RPMI7951 (cell line): ENCODE measurements at places on chromosomes 12 and 14. TPM values are rescaled to one million over a fixed set of nuclear protein-coding genes. Genes with fewer than 3 reads are reported as not detected.

- DNase-seq = peak; percentile 36
Measured at GRCh38 chr12:79174626-79175025, 310.1 kb downstream of the SYT1 start.

GRCh38 chr12:70213707-70214106 is 29.5 kb upstream of the CNOT2 start:
- no peak for DNase-seq

DNA sequence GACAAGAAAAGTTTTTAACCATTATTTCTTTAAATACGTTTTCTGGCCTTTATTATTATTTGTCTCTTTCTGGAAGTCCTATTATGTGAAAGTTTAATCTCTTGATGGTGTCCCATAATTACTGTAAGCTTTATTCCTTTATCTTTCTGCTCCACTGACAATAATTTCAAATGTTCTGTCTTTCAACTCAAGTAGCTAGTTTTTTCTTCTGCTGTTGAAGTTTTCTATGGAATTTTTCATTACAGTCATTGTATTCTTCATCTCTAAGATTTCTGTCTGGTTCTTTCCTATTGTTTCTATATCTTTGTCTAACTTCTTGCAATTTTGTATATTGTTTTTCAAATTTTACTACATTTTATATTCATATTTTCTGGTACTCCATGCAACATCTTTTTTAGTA is 173.6 kb upstream of the MGAT4C start:
- DNase-seq = no peak

DNA sequence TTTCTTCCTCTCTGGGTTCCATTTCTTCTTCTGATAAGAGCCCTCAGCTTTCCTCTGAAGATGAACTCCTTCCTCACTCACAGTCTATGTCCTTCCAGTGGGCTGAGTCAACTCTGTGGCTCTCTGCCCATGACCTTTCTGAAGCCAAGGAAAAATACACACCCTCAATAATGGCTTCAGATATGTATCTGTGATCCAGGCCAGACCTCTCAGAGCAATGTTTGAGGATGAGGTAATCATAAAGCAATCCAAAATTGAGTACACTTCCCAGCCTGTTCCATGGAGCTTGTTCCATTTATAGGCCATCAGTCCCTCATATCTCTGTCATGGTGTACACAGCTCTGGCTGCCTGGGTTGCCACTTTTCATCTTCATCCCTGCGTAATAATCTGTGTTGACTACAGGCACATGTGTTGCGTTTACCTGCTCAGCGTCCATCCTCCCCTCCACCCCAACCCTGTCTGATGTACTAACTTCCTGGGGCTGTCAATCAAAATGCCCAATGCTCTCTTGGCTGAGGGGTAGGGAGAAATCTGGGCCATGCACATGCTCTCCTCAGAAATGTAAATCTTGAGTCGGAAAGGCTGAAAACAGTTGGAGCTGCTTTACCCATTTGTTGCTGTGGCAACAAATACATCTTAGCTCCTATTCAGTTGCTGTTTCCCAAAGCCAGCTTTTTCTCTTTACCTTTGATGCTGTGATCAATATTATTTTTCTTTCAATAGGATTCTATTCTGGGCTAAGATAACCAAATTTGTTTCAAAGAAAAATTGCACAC is 377.8 kb upstream of the TMEM132C start:
- DNase-seq = no peak

- no peak for DNase-seq
Measured at GRCh38 chr12:4221258-4221620, 52.3 kb upstream of the CCND2 start.

GRCh38 chr14:21671371-21671770 is 2.2 kb downstream of the OR4E1 start:
- no peak for DNase-seq

DNA sequence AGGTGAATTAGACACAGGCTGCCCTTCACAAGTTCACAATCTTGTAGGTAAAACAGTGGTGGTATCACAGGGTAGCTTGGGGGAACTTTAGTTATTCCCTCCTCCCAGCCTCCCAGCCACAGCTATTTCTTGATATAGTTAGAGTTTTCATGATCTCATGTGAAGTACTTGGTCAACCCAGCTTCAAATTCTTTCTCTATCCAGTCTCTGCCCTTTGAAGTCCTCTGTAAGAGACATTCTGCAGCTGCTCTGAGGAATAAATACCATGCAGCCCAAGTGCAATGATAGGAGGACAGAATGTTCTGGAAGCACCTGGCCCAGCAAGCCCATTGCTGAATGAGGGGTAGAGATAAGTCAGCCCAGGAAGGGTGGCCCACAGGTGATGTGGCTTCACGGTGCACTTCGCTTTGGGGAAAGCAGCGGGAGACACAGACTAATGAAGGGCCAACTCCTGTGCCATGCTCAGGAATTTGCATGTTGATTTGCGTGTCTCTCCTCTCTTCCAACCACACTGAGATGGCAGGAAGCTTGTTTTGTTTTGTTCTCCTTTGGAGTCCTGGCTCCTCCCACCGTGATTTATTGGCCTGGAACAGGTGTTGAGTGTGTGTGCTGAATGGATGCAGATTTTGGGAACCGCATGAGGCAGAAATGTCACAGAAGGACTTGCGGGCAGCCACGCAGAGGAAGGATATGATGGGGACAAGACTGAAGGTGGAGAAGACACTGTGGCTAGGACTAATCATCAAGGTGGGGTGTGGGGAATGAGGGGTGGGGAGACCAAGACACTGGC is 8.0 kb upstream of the TXNRD1 start:
- DNase-seq = no peak

DNA sequence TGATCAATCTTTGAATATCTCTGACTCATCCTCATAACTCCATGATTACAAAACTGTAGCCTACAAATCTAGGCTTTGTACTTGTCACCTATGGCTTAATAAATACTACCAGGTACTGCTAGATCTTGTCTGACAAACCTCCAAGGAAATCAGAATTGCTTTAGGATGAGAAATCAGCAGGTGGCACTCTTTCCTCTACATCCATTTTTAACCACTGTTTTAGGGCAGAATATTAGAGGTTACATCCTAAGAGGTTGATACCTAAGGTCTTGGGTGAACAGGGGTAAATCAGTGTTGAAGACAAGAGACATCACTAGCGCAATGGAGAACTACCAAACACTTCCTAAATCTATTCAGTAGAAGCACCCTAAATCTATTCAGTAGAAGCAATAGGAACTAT is 63.1 kb upstream of the SOX5 start:
- no peak for DNase-seq

- peak; percentile 93 for DNase-seq
Measured at GRCh38 chr12:12010277-12011039, 60.3 kb upstream of the BCL2L14 start.

- DNase-seq = no peak
Measured at GRCh38 chr12:71719647-71720370, 33.9 kb downstream of the TMEM19 start.

DNA sequence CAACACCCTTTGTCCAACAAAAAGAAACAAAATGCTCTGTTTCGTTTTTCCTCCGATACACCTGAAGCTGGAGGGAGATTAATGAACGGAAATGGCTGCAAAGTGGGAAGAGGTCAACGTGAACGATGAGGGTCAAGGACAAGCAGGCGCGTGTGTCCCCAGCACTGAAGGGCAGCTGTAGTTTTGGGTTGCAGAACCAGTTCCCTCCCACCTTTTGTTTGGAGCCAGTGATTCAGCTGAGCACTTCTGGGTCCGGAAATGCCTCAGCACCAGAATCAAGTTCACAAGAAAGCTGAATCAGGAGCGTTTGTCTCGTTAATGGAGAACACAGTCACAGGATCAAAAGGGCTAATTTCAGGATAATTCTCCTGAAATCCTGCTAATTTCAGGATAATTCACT is 51.1 kb upstream of the PWP1 start:
- no peak for DNase-seq

GRCh38 chr14:60278350-60278749 is 29.3 kb downstream of the PPM1A start:
- DNase-seq = no peak

- DNase-seq = peak; percentile 10
Measured at GRCh38 chr12:89101440-89101839, 250.9 kb downstream of the DUSP6 start.

DNA sequence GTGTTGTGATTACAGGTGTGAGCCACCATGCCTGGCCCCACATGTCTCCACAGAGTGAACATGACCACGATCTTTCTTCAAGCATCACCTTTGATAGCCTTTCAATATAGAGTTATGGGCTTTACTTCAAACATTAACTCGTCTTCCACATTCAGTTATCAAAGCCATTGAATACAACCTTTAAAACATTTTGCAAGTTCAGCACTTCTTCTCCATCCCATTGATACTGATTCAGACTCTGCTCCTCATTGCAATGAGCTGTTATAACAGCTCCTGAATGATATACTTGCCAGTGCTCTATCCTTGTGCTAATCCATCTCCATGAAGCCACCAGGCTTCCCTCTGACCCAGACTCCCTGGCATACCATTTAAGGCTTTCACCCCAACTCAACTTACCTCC is 223.5 kb upstream of the EEA1 start:
- DNase-seq = no peak

GRCh38 chr14:77051116-77051515 is 22.6 kb upstream of the IRF2BPL start:
- DNase-seq = no peak

- no peak for DNase-seq
Measured at GRCh38 chr12:123109319-123109772, 41.5 kb downstream of the PITPNM2 start.

- DNase-seq = peak; percentile 1
Measured at GRCh38 chr14:72104011-72104613, 171.9 kb downstream of the RGS6 start.

- DNase-seq = peak; percentile 51
Measured at GRCh38 chr12:123671876-123672275, 963 bp downstream of the TCTN2 start.

- no peak for DNase-seq
Measured at GRCh38 chr12:106957583-106957982, 1.9 kb downstream of the TMEM263 start.

GRCh38 chr12:5720381-5721005 is 224.6 kb downstream of the ANO2 start:
- DNase-seq = no peak

DNA sequence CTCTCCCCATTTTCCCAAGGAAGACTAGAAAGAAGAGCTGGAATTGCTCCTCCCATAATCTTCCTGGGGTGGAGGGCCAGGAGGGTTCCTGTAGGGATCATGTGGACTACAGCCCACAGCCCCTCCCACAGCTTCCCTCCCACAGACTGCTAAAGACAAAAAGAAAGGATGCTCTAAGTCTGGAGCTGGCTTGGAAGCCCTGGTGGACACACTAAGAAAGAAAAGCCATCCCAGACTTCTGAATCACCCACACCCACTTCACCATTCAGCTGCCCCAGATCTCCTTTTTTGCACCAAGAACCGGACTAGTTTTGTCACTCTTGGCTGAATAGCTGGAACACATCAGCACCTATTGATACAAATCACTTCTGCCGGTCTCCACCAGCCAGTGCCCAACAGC is 56.8 kb upstream of the PLXNC1 start:
- no peak for DNase-seq

DNA sequence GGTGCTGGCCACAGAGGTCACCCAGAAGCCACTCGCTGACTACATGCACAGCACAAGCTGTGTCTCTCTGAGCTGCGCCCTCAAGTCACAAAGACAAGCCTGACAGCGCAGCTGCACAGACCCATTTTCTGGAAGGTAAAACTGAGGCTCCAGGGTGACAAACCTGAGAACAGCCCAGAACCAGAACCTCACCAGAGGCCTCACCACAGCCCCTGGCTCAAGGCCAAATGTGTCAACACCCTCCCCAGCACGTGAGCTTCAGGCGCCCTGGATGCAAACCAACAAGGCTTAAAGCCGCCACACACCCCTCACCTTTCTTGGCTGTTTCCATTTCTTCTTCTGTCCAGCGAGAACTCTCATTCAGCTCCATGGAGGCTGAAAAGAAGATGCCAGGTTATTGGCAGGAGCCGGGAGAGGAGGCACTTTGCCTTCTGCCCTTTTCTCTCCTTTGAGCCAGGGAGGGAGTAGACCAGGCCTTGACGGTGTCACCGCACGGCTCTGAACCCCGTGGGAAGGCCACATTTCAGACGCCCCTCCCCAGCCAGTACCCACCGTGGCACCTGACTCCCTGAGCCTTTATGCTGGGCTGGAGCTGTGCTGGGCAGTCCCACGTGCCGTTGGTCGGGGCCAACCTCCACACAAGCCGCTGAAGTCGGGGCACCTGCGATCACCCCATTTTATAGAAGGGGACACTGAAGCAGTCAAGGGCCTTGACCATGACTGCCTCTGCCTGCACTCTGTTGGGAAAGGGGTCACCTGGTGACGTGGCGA is 103.1 kb downstream of the RFLNA start:
- DNase-seq = peak; percentile 31

DNA sequence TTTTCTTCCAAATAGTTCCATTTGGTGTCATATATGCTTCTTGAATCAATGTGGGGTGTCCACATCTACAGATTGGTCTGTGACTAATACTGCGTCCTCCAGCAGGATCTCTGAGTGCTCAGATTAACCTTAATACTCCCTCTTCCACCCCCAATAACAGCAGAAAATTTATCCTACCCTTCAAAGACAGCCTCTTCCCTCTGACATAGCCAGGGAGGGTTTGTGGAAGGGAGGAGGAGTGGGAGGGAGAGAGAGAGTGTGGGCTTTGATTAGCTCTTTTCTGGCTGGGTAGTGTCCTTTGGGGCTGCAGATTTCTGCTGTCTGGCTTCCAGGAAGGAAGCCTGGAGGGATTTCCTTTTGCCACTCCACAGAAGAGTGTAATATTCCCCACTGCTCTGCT is 220.7 kb downstream of the TTC6 start:
- DNase-seq = no peak

DNA sequence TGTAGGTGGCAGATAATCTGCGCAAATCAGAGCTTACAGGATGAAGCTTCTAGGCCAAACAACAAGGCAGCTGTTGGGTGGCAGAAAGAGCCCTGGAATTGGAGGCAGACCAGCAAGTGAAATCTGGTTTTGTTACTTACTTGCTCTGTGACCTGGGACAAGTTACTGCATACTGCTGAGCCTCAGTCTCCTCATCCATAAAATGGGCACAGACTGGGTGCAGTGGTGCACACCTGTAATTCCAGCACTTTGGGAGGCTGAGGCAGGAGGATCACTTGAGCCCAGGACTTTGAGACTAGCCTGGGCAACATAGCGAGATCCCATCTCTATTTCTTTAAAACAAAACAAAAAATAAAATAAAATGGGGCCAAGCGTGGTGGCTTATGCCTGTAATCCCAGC is 31.4 kb upstream of the COX6A1 start:
- DNase-seq = no peak

GRCh38 chr12:27572486-27573255 is 48.7 kb downstream of the PPFIBP1 start:
- no peak for DNase-seq

Gene GMPR2
- total RNA-seq = 51.2 and 52.9 TPM in 2 replicates

Gene ATP6V1D
- total RNA-seq = 122 and 130 TPM in 2 replicates

Gene TSPAN19
- not detected in 2 replicates for total RNA-seq

Gene FZD10
- total RNA-seq = not detected in 2 replicates

Gene CD9
- 133 and 142 TPM in 2 replicates for total RNA-seq

Gene RFX4
- total RNA-seq = not detected in 2 replicates

Gene AQP2
- not detected in 2 replicates for total RNA-seq

Gene LIN52
- 11.2 and 13.5 TPM in 2 replicates for total RNA-seq

Gene PTGDR
- total RNA-seq = not detected in 2 replicates

Gene CAPZA3
- total RNA-seq = not detected in 2 replicates

Gene PPM1H
- 0.10 and 1.1 TPM in 2 replicates for total RNA-seq

Gene ASCL1
- not detected in 2 replicates for total RNA-seq

Gene TPPP2
- not detected in 2 replicates for total RNA-seq

Gene PLEKHG3
- 1.8 and 1.9 TPM in 2 replicates for total RNA-seq

Gene CELA1
- total RNA-seq = 0.10 TPM in 1 of 2 replicates, not detected in the other

Gene KRT74
- total RNA-seq = not detected in 2 replicates

Gene ADAM21
- total RNA-seq = 0.68 and 1.6 TPM in 2 replicates
